ENCODE measurements at places on chromosomes 16 and 17.

GRCh38 chr17:29216181-29216580 lies 30.5 kb upstream of the CRYBA1 start:
- no peak for DNase-seq

- DNase-seq: peak; percentile 80
Measured at GRCh38 chr16:30896261-30896888, at the start of gene CTF1. CTF1 (plus strand) TSS chr16:30896614; CDS start chr16:30896644, 30 bp downstream.

DNA sequence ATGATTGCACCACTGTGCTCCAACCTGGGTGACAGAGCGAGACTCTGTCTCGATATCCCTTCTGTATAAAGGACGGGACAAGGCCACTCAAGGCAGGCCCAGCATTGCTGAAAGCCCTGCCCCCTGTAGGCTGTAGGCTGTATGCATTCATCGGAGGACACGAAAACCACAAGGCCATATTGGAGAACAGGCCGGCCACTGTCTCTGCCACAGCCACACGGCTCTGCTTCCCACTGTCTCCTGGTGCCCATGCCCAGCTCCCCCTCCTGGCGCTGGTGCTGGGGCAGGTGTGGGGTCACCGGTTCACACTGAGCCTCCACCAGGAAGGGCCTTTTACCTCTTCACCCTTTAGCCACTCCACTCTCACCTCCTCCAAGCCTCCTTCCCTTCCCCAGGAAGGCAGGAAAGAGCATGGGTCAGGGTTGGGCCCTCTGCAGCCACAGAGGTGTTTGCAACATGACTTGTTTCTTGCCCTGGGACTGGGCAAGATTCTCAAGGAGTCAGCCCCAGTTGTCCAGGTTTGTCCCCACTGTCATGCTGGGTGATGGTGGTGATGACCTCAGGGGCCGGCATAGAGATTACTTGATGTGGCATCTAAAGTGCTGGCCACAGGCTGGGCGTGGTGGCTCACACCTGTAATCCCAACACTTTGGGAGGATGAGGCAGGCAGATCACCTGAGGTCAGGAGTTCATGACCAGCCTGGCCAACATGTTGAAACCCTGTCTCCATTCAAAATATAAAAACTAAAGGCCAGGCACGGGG lies 5.3 kb upstream of the NTN3 start:
- no peak for DNase-seq

DNA sequence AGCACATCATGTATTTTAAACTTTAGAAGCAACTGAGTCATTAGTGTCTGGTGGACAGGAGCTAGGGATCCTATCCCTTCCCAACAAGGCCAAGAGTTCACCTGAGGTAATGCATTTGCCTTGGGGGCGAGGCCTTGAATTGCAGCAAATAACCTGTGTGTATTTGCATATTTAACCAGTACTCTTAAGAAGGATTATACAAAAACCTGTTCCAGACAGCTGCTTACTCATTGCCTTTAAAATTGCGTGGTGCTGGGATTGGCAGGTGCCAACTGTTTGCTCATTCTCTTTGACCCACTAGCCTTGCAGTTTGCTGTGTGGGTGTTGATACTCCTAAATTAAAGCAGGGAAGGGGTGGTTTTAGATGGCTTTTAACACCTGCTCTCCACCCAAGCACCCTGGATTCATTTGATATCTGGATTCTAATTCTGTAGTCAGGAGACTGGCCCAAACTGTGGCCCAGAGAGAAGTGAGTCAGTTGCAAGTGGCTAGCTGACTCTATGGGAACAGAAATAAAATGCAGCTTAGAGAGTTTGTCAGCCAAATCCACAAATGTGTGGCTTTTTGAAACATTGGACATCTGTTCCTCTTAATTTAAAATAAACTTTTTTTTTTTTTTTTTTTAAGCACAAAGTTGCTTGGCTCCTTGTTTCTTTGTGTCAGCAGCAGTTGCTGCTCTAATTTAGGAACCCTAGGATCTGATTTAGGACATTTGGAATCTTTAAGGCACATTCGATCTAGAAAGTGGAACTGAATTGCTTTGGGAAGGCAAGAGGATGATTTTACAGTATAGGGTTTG lies 46.9 kb downstream of the TUBD1 start:
- DNase-seq: no peak

GRCh38 chr16:89397331-89397861 lies 93.0 kb downstream of the ANKRD11 start:
- DNase-seq: no peak
